NCI-H1105 treated with DMSO at 0.1 percent for 48 hours (cell line): ENCODE measurements at places on chromosomes 12 and 14.
A peak's percentile ranks its signal among the peaks of the same experiment; 100 is the strongest.

GRCh38 chr14:22872033-22872832 lies 693 bp downstream of the LRP10 start:
- DNase-seq, result peak; percentile 67

- no peak for DNase-seq
Measured at GRCh38 chr14:104421401-104421821, 158.2 kb upstream of the C14orf180 start.

DNA sequence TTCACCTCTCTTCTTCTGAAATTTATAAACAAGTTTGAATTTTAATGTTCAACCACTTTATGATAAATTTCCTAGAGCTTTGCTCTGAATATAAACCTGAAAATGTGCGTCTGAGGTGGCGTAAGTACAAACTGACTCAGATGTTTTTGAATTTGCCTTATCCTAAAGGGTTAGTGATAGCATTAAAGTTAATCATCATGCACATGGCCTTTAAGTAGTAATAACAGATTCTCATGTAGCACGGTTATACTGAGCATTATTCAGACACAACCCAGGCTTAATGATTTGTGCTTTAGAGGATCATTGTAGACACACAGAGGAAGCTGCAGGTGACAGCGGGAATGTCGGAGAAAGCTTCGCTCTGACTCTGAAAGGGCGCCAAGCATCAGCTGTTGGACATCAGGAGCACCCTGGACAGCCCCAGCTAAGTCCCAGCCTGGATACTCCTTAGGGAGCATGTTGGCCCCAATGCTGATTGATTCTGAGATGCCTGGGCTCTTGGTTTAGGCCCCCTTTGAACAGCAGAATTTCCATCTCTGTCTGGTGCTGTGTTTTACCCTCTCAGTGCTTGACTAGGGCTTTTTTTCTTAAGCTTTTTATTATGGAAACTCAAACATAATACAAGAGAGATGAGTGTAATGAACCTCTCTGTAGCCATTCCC lies 91.1 kb downstream of the PLXNC1 start:
- DNase-seq, result no peak

DNA sequence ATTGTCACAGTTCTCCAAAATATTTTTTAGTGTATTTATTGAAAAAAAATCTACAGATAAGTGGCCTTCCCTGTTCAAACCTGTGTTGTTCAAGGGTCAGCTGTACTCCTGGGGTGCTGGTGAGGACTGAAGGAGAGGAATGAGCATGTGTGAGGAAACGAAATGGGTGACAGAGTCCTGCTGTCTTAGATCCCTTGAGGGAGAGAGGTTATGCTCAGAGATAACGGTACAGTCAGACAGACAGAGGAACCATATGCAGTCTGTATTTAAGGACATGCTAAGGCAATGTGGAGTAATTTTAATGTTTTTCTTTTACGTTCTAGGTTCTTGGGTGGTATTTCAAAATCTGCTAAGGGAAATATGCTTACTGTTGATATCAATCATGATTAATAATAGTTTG lies 352.9 kb upstream of the RGS6 start:
- no peak for DNase-seq

GRCh38 chr12:112096667-112097066 lies 11.9 kb downstream of the NAA25 start:
- no peak for DNase-seq

- DNase-seq, result no peak
Measured at GRCh38 chr14:22850944-22851764, 14.8 kb downstream of the MMP14 start.

DNA sequence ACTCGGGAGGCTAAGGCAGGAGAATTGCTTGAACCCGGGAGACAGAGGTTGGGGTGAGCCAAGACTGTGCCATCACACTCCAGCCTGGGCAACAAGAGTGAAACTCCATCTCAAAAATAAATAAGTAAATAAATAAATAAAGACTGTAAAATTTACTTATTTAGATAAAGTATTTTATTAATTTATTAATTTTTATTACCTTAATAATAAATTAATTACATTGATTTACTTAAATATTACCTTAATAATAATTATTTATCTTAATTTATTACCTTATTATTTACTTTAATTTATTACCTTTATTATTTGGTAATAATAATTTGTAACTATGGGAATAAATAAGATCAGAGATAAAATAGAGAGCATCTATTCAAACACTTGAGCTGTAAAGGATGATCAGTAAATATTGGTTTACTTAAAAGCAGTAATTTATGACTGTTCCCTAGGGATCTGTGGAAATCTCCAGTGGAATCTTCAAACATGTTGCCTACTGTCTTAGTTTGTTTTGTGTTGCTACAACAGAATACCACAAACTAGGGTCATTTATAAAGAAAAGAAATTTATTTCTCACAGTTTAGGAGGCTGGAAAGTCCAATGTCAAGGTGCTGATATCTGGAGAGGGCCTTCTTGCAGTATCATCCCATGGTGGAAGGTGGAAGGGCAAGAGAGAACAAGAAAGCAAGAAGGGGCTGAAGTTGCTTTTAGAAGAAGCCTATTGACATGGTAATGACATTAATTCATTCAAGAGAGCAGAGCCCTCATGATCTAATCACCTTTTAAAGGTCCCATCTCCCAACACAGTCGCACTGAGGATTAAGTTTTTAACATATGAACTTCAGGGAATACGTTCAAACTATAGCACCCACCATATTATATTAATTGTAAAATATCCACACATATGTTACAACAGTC lies 37.1 kb downstream of the SOCS2 start:
- DNase-seq, result no peak

DNA sequence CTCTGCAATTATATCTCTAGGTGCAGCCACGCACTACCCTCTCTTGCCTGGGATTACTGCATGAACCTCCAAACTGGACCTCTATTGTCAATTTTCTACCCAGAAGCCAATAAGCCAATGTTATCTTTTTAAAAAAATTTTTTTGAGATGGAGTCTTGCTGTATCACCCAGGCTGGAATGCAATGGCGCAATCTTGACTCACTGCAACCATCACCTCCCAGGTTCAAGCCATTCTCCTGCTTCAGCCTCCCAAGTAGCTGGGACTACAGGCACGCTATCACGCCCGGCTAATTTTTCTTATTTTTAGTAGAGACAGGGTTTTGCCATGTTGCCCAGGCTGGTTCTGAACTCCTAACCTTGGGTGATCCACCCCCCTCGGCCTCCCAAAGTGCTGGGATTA lies 11.2 kb upstream of the PXN start:
- DNase-seq, result no peak

GRCh38 chr12:4331221-4331620 lies 10.2 kb downstream of the TIGAR start:
- no peak for DNase-seq

DNA sequence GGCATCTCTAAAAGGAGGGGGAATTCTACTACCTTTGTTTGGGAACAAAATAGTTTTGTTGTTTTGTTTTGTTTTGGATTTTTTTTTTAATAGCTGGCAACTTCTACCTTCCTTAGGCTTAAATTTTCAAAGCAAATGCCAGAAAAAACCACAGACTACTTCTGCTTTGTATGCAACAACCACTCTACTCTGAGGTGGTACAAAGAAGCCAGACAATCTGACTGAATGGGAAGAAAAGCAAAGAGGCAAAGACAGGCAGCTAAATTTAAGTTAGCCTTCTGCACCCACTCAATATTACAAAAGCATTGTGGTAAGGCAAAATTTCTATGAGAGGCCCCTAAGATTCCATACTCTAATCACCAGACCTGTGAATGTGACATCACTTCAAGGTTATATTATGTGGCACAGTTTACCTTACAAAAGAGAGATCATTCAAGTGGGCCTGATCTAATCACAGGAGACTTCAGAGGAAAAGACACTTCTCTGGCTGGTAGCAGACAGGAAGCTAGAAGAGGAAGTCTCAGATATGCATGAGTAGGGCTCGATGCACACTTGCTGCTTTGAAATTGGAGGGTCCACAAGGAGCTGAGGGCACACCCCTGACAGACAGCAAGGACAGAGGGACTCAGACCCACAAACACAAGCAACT lies 566.6 kb downstream of the RPS29 start:
- no peak for DNase-seq

GRCh38 chr14:24329736-24330135 lies 5.1 kb downstream of the ADCY4 start:
- DNase-seq, result no peak

DNA sequence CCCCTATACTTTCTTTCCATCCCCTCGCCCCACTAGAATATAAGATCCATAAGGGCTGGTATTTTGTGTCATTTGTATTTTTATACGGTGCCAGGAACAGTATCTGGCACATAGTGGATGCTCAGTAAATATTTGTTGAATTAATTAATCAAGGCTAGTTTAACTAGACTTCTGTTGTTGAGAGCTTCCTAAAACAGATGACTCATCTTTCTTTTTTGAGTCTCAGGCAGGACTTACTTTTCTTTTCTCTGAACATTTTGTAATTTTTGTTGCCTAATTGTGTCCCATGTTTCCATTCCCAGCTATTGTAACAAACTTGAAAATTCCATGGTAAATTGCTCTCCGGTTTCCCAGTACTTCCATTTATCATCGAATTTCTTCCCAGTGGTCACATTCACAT lies 16.7 kb downstream of the STK38L start:
- DNase-seq, result no peak

- DNase-seq, result no peak
Measured at GRCh38 chr12:68224613-68225285, 861 bp downstream of the IL26 start.
